ENCODE measurements at places on chromosomes 4 and X.

DNA sequence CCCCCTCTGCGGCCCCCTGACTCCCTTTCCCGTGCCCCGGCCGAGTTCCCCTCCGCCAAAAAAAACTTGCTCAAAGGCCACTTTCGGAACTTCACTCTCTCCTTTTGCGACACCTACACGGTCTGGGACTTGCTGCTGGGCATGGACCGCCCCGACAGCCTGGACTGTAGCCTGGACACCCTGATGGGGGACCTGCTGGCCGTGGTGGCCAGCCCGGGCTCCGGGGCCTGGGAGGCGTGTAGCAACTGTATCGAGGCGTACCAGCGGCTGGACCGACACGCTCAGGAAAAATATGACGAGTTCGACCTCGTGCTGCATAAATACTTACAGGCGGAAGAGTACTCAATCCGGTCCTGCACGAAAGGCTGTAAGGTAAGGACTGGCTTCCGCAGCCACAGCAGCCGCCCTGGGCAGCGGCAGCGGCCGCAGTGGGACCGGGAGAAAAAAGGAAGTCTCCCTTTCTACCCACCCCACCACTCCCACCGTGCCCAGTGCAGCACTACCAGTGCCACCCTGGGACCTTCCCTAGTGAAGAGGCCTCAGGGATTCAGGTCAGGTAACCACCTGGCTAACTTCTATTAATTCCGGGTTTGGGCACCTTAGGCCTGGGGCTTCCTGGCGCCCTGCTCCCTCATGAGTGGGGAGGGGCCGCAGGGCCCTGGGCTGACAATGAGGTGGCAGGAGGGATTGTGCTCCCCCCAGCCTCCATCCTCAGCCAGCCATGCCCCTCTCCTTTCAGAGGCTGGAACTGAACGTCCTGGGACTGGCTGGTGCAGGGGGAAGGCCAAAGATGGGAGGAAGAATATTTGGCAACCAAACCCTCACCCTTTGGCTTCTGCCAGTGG is 1.9 kb downstream of the NALF2 start:
- no peak for DNase-seq

DNA sequence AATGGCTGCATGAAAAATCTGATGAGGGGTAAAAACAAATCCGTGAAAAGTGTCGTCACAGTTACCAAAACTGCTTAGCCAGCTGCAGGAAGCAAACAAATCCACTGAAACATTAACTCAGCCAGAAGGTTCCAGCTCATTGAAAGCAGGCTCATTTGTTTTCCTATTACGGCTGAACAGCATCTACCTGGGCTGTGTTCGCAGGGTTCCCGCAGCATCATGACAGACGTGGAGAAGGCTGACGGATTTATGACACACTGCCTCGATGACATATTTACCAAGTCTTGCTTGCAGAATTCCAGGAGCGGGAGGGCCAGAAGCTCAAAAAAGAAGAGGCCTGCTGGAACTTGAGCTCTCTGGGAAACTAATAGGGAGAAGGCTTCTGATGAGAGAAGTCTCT is 781.1 kb downstream of the RAB28 start:
- DNase-seq = no peak

GRCh38 chr4:153781717-153782416 is 7.0 kb downstream of the SFRP2 start:
- DNase-seq = no peak

GRCh38 chr4:12846368-12846767 is 637.8 kb downstream of the RAB28 start:
- DNase-seq = no peak

DNA sequence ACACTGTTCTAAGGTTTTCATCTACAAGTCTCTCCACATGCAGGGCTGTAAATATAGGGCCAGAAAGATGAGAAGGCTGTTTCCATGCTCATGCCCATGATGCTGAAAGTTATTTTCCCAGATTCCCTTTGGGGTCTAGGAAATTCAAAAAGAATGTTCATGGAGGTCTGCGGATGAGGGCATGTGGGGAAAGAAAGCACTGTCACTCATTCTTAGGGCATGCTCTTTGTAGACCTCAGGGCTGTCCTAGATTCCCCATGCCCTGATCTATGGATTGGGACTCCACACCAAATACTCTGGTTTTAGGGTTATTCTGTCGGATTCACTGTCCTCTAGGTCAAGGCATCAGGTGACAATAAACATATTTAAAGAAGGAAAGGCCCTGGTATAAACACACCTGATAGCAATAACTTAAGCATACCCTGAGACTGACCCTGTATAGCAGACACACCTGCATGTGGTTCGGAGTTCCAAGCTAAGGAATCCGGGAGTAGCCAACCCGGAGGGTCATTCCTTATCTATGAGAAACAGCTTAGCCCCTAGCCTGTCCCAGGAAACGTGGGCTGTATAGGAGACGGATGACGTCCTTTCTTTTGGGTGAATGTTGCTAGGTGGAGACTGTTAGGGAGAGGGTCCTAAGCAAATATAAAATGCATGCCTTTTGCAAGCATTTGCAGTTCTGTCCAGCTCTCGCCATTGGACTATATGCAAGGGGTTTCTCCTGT is 37.6 kb downstream of the LNX1 start:
- DNase-seq = no peak
